Right cardiac atrium (tissue), 5 donors: ENCODE measurements at places on chromosomes 6 and 20. TPM values are rescaled to one million over a fixed set of nuclear protein-coding genes. Genes with fewer than 3 reads are reported as not detected.

Gene TLDC2
- total RNA-seq, result not detected

Gene PDE7B
- total RNA-seq, result 11.6 TPM

Gene TUBB2B
- 1.5 TPM for total RNA-seq

DNA sequence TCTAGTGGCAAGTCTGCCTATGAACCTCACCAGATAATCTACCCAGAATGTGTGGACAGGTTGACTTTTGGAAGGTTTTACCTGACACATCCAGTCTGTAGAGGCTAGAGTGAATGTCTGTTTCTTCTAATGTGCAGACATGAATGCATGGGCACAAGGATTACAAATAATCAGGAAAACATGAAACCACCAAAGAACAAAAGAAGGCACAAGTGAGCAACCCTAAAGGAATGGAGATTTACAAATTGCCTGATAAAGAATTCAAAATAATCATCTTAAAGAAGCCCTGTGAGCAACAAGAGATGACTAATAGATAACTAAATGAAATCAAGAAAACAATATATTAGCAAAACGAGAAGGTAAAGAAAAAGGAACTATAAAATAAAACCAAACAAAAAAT, 876.1 kb upstream of the ADGRB3 start:
- no peak for DNase-seq

Gene MYB
- total RNA-seq, result not detected

DNA sequence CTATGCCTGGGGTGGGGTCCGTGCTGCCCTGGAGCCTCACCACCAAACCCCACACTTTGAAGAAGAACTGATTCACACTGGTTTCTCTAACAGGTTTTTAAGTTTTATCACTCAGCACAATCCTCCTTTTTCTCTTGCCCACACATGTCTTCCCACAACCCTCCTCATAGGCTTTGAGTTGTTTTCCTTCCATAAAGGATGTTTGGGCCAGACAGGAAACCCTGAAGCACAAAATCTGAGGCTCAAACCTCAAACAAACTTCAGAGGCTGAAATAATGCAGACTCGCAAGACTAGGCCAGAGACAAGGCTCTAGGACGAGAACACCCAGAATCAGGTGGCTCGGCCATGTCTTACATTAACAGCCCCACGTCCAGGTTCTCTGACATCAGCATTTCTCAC, 35.3 kb downstream of the EZR start:
- DNase-seq, result no peak

- DNase-seq, result no peak
Observed at GRCh38 chr20:50843331-50844276, 48.7 kb downstream of the BCAS4 start.

Gene TUBB1
- 0.12 TPM for total RNA-seq

DNA sequence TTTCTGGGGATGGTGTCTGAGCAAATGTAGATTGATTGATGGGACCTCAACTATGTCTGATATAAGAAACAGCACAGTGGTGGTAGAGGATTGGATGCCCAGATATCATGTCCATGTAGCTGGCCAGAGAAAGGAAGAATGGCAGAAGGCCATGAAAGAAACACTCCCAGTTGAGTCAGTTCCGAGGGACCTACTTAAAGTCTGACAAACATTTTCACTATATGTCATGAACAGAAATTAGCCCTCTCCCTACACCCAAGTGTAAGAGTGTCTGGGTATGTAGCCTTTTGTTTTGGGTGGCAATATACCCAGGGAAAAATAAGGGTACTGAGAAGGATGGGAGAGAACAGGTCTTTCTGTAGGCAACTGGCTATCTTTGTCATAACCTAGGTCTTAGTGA, 434.2 kb downstream of the BCKDHB start:
- no peak for DNase-seq

DNA sequence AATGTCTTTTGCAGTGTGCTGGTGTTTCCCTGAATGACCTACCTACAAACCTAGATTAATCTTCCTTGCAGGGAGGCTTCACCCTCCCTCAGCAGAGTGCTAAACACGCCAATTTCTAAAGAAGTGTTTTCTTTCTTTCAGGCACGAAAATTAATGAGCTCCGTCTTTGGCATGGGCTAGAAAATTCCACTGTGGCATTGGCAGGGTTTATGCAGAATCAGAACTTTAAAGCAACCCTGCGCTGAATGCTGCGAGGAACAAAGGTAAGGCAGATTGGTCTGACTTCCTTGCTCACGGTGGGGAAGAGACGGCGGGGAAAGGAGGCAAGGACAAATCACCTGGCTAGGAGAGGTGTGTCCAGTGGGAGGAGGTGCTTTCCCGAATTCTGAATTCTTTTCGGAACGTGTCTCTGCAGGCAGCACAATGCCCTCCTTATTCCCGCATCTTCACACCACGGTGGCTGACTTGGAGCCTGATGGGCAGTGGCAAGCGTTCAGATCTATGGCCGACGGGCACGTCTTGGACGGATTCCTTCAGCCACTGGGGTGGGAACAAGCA, 6.2 kb upstream of the BANF2 start:
- DNase-seq, result no peak

Gene CFAP206
- total RNA-seq, result 0.50 TPM

- DNase-seq, result no peak
Observed at GRCh38 chr20:51402201-51402600, 140.3 kb downstream of the NFATC2 start.

- DNase-seq, result no peak
Observed at GRCh38 chr6:132490024-132490423, 22.9 kb downstream of the STX7 start.

Gene SLCO4A1
- 8.4 TPM for total RNA-seq

GRCh38 chr20:59422872-59423544, 122.6 kb downstream of the EDN3 start:
- no peak for DNase-seq

DNA sequence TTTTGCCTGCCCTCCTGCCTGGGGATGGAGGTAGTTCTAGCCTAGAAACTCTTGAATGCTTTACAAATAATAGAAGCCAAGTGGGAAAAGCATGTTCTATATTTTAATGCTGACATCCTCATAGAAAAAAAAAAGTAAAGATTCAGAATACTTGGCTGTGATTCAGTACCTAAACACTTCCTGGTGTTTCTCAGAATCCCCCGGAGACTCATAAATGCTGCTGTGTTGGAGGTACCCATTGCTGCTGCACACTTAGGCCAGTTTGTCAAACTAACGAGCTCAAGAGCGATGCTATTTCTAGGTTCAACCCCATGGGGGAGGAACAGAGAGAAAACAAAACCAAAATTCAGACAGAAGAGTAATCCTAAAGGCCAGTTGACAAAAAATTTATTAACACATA, 38.8 kb upstream of the ZFP64 start:
- DNase-seq, result no peak

DNA sequence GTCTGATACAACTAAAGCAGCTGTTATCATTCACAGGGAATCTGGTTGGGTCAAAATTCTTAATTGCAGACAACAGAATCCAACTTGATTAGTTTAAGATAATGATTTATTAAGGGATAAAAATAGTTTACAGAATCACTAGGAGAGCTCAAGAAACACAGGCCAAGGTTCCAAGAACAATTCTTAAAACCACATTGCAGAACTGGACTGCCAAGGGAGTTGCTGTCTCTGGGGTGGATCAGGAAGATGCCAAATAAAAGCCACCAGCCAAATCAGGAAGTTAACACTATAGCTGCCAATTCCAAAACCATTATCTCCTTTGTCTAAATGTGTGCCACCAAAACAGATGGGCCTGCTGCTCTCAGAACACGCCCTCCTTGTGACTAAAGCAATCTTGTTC, 53.7 kb downstream of the NUDT3 start:
- no peak for DNase-seq

DNA sequence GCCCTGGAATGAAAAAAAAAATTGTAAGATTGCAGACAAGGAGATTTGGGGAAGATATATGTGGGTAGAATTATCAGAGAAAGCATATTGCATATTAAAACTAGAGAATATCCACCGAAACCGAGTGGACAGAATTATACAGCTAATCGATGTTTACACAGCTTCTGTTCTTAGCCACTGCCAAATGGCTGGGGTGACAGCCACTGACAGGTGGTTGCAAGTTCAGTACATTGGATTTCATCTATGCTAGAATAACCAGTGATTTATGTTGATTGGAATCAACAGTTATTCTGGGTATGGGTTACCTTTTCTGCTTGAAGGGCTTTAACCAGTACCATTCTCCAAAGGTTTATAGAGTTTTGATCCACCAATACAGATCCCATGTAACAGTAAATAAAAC, 48.4 kb upstream of the THEMIS start:
- no peak for DNase-seq

Gene TNFRSF6B
- 0.23 TPM for total RNA-seq

- DNase-seq, result no peak
Observed at GRCh38 chr6:39836606-39837005, 44.4 kb downstream of the DAAM2 start.

DNA sequence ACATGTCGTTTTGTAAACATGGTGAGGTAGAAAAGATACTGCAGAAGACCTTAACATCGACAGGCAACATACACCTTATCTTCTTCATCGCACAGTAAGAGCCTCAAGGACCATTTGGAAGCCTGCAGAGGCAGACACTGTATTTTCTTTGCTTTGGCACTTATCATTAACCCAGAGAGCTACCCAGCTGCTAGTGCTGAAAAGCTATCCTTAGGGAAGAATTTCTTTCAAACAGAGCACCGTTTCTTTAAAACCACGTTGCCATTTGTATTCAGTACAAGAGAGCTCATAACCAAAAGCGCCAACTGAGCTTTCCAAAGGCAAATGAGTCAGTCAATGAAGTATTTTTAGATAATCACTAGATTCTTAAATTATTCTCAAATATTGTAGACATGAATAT, 306.6 kb downstream of the EPM2A start:
- DNase-seq, result no peak

DNA sequence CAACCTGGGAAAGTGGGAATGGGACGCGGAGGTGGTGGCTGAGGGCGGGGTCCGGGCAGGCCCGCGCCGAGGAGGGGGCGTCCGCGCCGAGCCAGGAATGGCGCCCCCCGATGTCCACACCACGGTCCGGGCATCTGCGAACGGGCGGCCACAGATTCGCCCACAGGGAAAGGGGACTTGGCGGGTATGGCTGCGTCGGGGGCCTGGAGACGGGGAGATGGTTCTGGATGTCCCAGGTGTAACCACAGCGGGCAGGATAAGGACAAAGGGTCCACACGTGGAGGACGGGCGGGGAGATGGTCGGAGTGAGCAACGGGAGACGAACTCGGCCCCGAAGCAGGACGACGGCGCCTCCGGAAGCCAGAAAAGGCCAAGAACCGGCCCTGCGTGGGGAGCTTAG, 124.6 kb downstream of the WDR27 start:
- no peak for DNase-seq
